M059J (cell line): ENCODE measurements at places on chromosomes 3 and 15.

GRCh38 chr3:160765211-160765610 lies 9.2 kb downstream of the PPM1L start:
- no peak for DNase-seq

GRCh38 chr15:48675436-48675835 lies 29.9 kb upstream of the FBN1 start:
- peak; percentile 16 for DNase-seq

DNA sequence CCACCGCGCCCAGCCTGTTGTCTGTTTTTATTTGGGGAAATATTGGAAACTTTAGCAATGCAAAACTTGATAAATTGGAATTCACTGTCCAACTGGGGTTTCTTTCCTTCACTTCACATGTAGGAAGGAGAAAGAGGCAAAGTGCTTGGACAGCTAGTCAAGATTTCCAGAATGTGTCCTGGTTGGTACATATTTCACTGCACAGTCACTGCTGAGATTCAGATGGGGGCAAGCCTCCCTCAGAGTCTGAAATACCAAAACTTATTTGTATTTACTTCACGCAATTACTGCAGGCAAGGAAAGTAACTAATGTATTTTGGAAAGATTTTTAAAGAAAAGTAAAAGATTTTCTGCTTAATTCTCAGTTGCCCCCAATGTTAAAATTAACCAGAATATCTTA lies 21.0 kb downstream of the LRRC31 start:
- DNase-seq: no peak

- no peak for DNase-seq
These were observed 28.9 kb upstream of the ACAD9 start for GRCh38 chr3:128850544-128850943.

DNA sequence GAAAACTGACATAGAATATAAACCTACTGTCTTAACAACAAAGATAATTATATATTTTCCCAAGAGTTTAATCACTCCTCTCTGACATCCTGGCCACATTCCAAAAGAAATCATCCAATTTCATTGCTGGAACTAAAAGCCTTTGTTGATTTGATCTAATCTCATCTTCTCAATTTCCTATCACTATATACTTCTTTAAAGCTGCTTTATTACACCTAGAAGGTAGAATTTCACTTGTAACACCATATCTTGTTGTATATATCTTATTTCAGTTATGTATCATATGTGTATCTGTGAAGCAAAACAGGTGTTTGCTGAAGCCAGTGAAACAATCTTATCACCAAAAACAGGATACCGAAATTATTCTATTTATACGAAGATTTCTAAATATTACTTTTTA lies 740.2 kb downstream of the ROBO1 start:
- DNase-seq: no peak

DNA sequence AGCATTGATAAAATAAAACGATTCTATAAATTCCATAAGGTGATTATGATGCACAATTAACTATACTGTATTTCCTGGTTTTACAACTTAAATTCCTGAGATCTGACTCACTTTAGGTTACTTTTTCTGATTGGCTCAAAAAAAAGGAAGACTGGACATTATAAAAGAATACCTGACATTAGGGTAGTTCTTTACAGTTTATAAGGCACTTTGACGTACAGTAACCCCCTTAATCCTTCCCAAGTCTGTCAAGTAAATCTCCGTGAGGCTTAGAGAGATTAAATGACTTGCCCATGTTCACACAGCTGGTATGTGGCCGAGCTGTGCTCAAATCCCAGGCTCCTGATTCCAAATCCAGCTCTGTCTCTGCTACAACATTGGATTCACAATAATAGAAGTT lies 1.0 kb upstream of the SLTM start:
- peak; percentile 27 for DNase-seq

DNA sequence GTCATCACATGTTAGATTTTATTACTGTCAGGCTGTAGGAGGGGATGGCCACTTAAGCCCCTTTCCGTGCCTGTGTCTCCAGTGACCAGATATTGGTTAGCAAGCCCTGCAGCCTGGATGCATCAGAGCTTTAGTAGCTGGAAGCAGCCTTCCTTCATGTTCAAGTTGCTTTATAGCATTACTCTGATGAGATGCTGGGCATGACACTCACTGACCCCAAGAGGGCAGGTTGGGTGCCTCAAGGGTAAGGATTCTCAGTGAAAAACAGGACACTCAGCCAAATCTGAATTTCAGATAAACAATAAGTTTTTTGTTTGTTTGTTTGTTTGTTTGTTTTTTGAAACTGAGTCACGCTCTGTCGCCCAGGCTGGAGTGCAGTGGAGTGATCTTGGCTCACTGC lies 68.5 kb upstream of the PTX3 start:
- no peak for DNase-seq

DNA sequence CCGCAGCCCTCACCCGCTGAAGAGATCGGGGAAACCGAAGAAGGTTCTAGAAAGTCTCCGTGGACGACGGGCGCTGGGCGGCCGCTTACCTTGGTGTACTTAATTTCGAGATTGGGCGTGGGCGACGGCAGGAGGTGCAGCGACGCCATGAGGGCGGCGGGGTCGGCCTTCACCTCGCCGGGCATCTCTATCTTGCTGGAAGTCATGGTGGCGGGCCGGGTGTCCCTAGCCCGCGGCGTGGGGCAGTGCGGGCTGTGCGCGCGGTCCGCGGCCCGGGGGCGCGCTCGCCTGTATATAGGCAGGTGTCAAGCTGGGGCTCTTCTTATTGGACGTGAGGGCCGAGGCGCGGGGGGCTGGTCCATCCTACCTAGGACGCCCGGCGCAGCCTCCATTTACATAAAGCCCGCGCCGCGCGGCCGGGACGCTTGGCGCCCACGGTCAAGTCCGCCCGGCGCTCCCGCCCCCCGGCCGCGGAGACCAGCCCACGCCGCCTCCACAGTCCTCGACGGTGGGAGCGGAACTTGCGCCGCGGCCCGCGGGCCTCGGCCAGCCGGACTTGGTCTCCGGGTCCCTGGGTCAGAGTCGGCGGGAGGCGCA lies at the start of gene ALDH1A2:
ALDH1A2 (minus strand) TSS at position 267 of the 597 bp plus-strand sequence; CDS start at position 206, 61 bp downstream.
- DNase-seq: no peak

- no peak for DNase-seq
These were observed 2.9 kb downstream of the CTNNB1 start for GRCh38 chr3:41202075-41202833.

DNA sequence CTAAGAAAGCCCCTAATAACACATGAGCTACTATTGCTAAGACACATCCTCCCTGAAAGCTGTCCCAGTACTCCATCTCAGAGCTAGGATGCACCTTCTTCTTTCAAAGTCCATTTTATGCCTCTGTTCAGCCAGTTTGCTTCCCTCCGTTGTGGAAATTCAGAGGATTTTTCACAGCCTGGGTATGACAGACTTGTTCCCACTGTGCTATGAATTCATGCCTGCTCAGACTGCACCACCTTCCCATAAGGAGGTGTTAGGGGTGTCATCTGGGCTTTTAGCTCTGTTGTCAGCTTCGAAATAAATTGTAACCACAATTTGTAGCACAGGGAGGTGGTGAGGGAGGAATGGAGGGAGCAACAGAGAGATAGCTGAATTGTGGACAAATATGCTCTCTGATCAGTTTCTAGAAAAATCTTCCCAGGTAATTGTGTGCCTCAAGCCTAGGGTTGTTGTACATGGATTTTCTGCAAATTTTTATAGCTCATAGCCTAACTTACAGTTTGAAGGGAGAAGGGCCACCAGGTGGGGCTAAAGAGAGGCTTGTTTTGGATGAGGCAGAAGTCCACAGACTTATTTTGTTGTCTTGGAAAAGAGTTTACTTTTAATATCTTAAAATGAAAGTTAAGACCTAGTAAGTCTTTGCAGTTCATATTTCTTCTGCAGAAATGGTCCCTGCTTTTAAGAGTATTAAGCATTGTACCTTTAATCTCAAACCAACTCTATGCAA lies 462.0 kb downstream of the PDCD6IP start:
- peak; percentile 7 for DNase-seq

- DNase-seq: peak; percentile 52
These were observed 657 bp downstream of the PATL2 start for GRCh38 chr15:44710236-44711095.

DNA sequence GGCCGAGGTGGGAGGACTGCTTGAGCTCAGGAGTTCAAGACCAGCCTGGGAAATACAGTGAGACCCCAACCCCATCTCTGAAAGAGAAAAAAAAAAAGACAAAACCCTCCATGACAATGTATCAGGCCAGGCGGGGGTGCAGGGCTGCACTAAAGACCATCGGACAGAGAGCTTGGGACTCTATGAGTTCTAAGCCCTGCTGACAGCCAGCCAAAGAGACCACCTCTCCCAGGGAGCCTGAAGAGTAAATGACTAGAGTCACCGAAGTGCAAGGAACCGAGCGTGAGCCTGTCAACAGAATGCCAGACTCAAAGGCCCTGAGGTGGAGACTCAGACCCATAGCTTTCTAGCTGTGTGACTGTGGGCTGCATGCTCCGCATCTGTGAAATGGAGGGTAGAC lies 12.5 kb downstream of the POC1A start:
- no peak for DNase-seq

DNA sequence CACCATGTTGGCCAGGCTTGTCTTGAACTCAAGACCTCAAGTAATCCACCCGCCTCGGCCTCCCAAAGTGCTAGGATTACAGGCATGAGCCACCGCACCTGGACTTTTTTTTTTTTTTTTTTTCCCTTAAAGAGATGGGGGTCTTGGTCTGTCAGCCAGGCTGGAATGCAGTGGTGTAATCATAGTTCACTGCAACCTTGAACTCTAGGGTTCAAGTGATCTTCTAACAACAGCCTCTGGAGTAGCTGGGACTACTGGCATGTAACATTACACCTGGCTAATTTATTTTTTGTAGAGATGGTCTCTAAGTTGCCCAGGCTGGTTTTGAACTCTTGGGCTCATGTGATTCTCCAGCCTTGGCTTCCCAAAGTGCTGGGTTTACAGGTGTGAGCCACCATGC lies 81.6 kb downstream of the ANKRD28 start:
- DNase-seq: no peak

DNA sequence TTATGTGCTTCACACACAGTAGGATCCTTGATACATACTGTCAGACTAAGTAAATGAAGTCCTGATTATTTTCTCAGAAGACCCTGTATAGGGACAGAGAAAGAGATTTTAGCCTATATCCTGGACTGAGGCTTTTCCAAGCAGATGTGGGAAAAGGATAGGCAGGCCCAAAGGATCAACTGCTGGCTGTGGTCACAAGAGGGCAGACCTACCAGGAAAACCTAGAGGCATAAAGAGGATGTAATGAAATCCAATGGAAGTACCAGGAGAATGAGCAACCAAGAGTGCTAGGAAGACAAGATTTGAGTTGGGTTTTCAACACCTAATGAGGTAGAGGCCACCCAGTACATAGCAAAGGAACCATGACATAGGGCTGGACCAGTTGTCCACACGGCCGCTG lies 23.1 kb downstream of the DCLK3 start:
- DNase-seq: no peak

- no peak for DNase-seq
These were observed 206.1 kb downstream of the TLE3 start for GRCh38 chr15:69891606-69892005.

DNA sequence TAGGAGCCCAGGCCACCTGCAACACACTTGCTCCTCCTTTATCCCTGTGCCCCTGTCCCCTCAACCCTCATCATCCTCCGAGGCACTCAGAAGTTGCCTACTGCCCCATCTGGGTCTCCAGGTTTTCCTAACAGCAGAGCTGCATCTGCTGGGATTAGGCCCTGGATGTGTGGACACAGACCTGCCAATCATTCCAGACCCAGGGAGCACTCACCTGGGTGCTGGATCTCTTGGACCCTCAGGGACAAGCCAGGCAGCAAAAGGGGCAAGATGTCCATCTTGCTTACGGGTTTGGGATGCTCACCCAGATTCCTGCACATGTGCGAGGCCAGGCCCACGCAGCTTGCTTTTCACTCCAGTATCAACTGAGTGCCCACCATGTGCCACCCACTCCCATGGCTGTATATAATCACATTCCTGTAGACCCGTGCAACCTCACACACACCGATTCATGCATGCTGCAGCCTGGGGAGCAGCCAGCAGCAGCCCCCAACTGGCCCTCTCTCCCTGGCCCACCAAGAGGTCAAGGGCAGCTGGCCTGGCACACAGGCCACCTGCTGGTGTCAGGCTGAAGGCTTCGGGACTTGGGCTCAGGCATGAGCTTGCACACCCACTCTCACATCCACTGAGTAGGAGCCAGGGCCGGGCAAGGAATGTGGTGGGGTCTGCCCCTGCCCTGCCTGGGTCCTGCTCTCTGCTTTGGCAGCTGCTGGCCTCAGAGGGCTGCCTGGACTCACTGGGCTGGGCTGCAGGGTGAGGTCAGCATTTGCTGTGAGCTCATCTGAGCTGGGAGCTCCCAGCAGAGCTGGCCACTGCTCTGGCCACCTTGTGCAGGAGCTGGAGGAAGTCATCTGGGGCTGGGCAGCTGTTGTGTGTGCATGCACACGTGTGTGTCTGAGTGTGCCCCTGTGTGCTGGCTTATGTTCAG lies 14.9 kb downstream of the PRKCD start:
- DNase-seq: no peak

DNA sequence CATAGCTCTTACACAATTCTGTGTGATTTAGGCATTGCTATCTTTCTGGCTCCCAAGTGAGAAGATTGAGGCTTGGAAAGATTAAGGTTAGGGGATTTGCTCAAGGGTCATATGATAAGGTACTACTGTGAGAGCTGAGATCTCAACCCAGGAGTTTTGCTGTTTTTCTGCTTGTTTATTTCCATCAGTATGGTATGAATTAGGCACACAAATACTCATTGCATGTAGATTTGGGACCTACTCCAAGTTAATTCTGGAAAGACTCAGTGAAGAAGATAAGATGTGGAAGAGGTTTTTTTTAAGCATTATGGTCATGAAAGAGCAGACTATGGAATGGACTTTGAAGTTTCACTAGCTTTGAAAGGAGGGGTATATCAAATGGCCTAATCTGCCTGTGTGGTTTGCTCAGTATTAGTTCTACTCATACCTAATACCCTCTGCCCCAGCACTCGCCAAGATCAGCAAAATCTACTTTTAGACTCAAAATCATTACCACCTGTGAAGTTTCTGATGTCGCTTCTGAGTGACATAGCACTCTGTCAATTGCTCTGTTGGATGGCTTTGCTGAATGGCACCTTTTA lies 12.5 kb downstream of the MBNL1 start:
- no peak for DNase-seq

- no peak for DNase-seq
These were observed 277.1 kb upstream of the GBE1 start for GRCh38 chr3:82038556-82038955.

- peak; percentile 82 for DNase-seq
These were observed 9.2 kb upstream of the PGPEP1L start for GRCh38 chr15:99016680-99017321.

DNA sequence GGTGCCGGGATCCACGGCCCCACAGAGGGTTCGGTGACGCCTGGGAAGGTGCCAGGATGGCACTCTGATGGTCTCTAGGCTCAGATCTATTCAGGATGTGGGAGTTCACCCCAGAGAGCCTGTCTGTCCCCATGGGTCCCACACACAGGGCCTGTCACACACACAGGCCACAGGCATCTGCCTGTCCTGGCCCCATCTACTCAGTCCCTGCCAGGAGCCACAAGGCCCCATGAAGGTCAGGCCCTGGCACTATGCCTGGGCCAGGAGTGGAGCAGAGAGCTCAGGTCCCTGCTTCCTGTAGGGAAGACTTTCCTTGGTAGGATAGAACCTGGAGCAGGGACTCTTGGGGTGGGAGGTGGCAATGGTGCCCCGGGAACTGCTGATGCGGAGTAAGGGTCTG lies 49.0 kb upstream of the FURIN start:
- DNase-seq: no peak
